ENCODE measurements at places on chromosomes 4 and X. TPM values are rescaled to one million over a fixed set of nuclear protein-coding genes. Genes with fewer than 3 reads are reported as not detected.
A peak's percentile ranks its signal among the peaks of the same experiment; 100 is the strongest.

CENPE gene
- total RNA-seq, result 74.6 TPM

GRIA3 gene
- total RNA-seq, result not detected

CYBB gene
- not detected for total RNA-seq

DNA sequence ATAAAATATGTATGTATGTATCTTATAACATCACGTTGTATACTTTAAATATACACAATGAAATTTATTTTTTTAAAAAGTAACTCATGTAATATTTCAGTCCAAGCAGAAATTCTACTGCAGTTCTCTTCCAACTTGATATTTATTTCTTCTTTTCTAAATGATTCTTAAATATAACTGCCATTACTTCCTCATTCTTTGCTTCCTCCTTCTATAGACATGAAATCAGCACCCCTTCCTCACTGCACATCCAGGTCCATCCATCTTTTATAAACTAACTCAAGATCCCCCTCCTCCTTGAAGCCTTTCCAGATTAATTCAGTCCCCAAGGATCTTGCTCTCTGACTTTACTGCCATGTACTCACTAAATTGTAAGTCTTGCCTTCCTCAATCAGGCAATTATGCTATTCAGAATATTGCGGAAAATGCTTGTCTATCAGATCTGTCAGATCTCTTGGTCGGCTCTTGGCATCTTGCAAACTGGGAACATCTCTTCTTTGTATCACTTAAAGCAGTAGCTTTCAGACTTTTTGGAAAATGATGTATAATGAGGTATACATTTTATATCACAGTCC is 3.7 kb downstream of the GPRIN3 start:
- H3K27me3 ChIP-seq, result no peaks in the 10 kb centered on the region
- no peak for DNase-seq
- H3K4me1 ChIP-seq, result peaks cover 65% of the 10 kb centered on the region
- peak overlapping the region; percentile 79 for H3K27ac ChIP-seq

DNA sequence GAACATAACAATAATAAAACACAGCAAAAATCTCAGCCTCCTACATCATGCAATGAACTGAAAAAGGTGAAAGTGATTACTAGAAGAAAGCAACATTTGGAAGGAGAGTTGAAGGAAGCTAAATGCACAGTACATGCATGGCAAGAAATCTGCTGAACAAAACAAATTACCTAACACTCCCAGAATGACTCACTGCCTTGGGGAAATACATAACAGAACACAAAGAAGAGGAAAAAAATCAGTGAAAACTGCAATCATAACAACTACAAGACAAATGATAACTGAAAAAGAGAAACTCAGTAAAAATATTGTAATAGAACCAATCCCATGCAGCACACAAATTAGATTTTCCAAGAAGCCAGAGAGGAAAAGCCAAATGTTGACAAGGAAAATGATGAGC is 1513.2 kb downstream of the ARAP2 start:
- no peak for DNase-seq
- H3K4me3 ChIP-seq, result no peak overlapping the region
- no peaks in the 10 kb centered on the region for H3K27me3 ChIP-seq
- H3K36me3 ChIP-seq, result no peaks in the 10 kb centered on the region

DNA sequence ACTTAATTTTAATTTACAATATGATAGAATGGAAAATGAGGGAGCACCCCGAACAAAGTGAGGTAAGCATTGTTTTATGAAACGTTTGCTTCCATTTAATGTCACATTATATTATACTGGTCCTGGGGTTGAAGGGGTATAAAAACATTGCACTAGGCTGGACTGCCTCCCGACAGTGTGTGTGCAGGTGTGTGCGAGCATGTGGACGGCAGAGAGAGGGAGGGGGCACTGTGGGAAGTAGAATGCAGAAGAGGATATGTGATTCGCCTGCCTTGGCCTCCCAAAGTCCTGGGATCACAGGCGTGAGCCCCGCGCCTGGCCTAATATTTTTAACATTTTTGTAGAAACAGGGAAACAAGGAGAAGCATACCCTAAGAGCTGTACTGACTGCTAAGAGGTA is 36.0 kb downstream of the IRF2 start:
- no peak overlapping the region for H3K27ac ChIP-seq
- no peak overlapping the region for H3K4me3 ChIP-seq
- H3K4me1 ChIP-seq, result peaks cover 47% of the 10 kb centered on the region
- no peaks in the 10 kb centered on the region for H3K27me3 ChIP-seq

- H3K4me3 ChIP-seq, result no peak overlapping the region
- H3K27me3 ChIP-seq, result no peaks in the 10 kb centered on the region
- H3K4me1 ChIP-seq, result no peaks in the 10 kb centered on the region
- no peak overlapping the region for H3K27ac ChIP-seq
- no peaks in the 10 kb centered on the region for H3K36me3 ChIP-seq
These were observed 1392.8 kb upstream of the TENM3 start for GRCh38 chr4:180850318-180850940.
